ENCODE measurements at places on chromosomes 11 and 22.

DNA sequence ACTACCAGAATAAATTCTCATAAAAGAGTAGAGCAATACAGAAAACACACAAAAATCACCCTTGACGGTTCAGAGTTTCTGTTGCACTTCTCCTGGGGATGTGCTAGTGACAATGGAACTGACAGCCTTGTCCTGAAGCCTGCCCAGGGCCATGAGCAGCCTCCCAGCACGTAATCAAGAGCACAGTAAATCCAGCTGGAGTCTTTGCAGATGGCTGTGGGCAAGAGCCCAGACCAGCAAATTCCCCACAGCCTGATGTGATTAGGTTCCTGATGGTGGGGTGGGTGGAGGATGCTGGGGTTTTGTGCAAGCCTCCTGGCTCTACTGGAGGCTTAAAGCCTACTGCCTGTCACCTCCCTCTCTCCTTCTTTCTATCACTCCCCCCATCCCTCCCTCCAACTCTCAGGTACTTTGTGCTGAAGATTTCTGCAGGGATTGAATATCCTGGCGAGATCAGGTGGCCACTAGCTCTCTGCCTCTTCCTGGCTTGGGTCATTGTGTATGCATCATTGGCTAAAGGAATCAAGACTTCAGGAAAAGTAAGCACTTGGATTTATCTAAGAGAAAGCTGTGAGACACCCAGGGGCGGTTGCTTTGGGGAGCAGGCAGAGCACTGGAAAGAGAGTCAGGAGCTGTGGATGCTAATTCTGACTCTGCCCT lies 18.1 kb downstream of the SLC6A5 start:
- no peak for DNase-seq

- peak; percentile 40 for DNase-seq
Measured at GRCh38 chr11:57647960-57648800, 1.5 kb downstream of the YPEL4 start.

DNA sequence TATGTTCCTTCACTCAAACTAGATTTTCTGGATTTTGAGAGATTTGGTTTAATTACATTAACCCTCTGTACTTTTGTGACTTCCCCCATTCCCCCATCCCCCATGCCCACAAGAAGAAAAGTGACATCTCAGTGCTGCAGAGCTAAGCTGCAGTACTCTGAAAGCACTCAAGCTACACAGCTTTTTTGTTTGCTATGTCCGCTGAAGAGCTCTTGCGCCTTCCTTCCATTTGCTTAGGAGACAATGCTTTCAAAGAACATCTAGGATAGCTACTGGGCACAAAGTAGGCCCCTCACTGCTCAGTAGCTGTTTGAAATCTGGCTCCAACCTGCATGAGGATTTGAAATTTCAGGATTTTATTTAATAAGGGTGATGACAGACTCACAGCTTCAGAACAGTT lies 69.7 kb downstream of the SLC17A6 start:
- DNase-seq = no peak

GRCh38 chr11:120565466-120566155 lies 54.1 kb downstream of the GRIK4 start:
- no peak for DNase-seq

- DNase-seq = no peak
Measured at GRCh38 chr22:27546157-27546935, 255.2 kb downstream of the MN1 start.

GRCh38 chr11:34255101-34255500 lies 102.7 kb downstream of the ABTB2 start:
- DNase-seq = no peak

DNA sequence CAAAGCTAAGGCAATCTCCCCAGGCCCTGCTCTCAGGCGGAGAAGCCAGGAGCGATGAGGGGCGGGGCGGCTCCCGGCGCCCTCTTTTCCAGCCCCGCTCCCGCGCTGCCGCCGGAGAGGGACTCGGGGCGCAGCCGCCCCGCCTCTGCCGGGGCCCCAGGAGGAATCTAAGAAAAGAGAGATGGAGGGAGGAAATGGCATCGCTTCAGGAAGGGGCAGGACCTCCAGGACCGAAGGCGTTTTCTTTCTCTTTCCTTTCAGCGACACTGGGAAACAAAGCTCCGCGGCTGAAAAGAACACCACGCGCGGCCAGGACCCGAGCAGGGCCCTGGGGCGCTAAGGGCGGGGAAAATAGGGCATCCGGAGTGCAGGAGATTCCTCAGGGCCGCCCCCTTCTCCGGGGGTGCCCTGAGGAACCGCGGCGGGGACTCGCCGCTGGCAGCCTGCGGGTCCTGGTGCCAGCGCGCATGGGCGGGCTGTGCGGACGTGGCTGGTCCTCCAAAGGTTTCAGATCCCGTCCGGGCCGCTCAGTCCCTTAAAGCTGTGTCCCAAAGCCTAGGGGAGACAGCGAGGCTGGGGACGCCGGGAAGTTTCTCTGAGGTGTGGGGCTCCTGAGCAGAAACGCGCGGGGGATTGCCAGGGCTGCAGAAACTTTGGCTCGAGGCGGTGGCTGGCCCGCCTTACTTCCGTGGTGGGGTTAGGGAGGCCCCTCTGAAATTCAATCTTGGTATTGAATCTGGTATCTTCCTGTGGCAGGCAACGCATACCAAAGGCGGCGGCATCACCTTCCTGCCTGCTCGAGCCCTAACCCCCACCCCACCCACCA lies 2.8 kb upstream of the BSX start:
- peak; percentile 45 for DNase-seq

DNA sequence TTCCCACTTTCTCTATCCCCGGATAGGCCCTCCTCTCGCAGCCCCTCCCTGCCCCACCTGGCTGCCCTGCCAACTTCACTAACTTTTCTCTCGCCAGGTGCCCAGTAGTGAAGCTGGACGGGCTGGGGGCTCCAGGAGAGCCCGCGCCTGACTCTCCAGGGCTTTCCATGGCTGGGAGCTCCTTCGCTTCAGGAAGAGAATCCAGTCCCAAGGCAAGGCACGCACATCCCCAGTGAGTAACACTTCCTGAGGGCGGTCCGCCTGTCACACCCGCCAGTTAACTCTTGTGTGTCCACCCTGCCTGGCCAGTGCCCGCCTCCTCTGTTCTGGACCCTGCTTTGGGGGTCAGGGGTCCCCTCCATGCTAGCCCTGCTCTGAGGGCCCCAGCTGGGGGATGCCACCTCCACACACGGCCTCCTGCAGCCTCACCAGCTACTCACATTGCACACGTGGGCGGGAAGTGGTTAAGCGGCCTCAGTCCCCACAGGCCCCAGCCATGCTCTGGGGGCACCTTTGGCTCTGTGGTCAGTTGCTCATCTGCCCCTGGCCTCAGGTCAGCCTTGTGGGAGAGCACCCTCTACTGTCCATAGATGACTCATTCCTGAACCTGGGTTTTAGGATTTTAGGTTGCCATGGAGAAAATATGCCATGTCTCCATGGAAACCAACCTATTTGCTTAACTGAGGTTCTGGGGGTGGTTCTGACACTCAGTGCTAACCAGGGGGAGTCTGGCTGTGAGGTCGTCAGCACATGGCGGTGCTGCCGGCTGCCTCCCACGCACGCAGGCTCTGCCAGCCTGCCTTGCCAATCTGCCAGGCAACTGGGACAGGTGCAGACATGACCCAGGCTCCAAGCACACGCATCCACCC lies at the start of gene RIN1:
Gene RIN1 (minus strand): TSS at position 201 of the 869 bp plus-strand sequence. CDS start 32 bp downstream, at position 169.
- DNase-seq = peak; percentile 98

All from EH (cell line).